ENCODE measurements at places on chromosomes 6 and 20.
A peak's percentile ranks its signal among the peaks of the same experiment; 100 is the strongest.

DNA sequence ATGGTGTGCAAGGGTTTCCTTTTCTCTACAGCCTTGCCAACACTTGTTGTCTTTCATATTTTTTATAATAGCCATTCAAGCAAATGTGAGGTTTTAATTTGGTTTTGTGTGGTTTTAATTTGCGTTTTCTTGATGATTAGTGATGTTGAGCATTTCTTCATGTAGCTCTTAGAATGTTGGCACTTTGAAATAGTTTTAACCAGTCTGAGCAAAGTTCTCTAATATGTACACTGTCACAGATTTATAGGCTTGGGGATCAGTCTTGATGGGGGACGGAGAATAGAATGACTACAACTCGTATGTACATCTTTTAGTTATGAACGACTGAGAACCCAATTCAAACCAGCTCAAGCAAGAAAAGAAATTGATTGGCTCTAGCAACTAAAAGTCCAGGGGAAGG lies 1003.1 kb downstream of the KIF16B start:
- no peak for DNase-seq

DNA sequence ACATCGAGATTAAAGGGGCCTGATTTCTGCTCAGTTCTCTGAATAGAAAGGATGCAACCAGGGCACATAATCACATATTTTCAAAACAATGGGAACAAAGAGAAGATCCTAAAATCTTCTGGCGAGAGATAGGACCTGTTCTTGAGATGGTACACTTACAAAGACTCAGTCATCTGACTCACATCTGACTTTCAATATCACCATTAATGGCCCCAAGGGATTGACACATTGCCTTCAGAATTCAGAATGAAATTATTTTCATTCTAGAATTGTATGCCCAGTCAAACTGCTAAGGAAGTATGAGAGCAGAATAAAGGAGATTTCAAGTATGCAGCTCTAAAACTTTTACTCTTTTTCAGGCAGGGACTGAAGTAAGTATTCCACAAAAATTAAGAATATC lies 240.7 kb upstream of the POU3F2 start:
- DNase-seq, result no peak

DNA sequence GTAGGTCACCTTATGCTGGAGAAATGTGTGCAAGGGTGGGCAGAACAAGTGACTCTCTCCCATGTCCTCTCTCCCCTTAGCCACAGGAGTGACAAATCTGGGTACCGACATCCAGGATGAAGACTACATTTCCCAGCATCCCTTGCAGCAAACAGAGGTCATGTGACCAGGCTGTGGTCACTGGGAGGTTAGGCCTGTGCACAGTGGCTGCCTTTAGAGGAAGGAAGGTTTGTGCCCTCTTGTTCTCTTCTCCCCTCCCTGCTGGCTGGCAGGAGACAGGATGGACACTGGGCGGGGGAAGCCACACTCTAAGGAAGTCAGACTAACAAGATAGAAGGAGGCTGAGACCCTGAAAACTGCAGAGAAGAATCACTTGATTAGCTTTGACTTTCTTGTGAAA lies 360.2 kb downstream of the PREX1 start:
- no peak for DNase-seq

DNA sequence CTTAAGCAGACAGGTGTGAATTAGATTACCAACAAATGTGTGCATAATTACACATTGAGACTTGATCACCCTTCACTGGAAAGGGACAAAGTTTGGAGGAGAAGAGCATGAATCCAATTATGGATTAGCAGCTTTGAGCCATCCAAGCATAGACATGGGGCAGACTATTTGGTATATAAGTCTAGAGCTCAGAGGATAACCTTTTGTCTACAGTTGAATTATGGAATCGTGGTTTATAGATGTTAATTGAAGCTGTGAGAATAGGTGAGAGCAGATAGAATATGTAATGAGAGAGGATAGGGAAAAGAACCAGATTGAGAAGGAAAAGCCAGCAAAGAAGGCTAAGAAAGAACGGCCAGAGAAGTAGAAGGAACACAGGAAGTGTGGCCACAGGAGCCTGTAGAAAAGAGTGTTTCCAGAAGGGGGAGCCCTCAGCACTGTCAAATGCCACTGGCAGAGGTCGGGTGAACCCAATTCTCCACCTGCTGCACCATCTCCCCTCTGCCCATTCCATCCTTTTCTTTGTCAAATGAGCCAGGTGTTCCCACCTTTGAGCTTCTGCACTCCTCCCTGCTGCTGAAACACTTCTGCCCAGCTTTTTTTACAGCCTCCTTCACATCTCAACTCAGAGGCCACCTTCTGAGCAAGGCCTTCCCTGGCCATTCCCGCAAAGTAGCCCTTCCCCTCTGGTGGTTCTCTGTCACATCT lies 7.3 kb downstream of the DNTTIP1 start:
- peak; percentile 22 for DNase-seq

GRCh38 chr6:107413966-107414645 lies 45.3 kb downstream of the PDSS2 start:
- no peak for DNase-seq

GRCh38 chr6:157220485-157220884 lies 102.8 kb downstream of the TMEM242 start:
- no peak for DNase-seq

GRCh38 chr20:10264166-10264558 lies 45.5 kb downstream of the SNAP25 start:
- no peak for DNase-seq

DNA sequence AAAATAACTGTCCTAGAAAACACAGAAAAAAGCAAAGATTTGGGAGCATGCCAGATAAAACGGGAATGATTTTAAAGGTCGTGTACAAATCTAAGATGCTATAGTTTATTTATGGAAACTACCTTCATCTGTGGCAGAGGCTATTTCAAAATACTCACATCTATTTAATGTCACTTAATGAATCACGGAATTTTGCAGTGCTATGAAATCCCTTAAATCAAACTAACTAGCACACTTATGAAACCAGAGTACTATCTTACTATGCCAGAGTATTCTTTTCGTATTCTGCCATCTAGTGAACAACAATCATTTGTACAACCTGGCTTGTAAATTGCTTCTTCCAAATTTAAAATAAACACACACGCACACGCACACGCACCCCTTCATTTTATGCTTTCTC lies 77.9 kb upstream of the BMP5 start:
- no peak for DNase-seq

GRCh38 chr20:11117808-11118528 lies 444.2 kb upstream of the JAG1 start:
- DNase-seq, result no peak

- DNase-seq, result no peak
These were observed 35.7 kb upstream of the RBL1 start for GRCh38 chr20:37131486-37131885.

GRCh38 chr20:44616604-44616964 lies 34.2 kb downstream of the PKIG start:
- no peak for DNase-seq

DNA sequence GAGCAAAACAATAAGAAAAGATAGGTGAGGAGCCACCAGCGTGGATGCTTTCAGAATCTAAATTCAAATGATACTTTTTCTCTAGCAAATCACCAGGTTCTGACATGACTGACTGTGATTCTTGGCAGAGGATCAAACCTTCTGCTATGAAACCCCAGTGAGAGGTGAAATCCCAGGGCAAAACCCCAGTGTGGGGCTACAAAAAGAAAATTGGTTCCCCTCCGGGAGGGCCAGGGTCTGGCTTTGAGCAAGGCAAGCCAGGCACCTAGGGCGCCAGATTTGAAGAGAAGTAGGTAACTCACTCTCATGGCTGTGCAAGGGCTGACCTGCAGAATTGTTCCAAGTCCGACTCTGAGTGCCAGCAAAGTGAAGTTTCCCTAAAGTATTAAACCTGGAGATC lies 20.2 kb upstream of the RALGAPA2 start:
- no peak for DNase-seq

- no peak for DNase-seq
These were observed at the start of gene TNXB for GRCh38 chr6:32109114-32109764. Gene TNXB, minus strand, starts transcription at chr6:32109338. Its CDS starts 11,140 bp downstream, at chr6:32098198.

DNA sequence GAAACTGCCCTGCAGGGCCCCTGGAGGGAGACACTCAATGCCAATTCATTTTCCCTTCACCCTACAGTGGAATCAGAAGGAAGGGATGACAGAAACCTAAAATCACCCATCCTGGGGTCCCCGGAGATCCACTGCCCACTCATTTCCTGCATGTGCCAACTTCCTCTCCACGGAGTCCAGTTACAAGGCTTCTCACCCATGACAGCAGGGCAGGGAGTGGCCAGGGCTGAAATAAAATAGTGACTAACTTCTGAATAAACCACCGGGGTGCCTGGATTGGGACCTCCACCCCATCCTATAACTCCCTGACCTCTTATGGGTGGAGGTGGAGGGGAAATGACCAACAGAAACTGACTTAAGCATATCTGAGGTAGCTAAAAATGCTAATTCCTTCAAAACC lies 362.3 kb downstream of the MAFB start:
- no peak for DNase-seq

DNA sequence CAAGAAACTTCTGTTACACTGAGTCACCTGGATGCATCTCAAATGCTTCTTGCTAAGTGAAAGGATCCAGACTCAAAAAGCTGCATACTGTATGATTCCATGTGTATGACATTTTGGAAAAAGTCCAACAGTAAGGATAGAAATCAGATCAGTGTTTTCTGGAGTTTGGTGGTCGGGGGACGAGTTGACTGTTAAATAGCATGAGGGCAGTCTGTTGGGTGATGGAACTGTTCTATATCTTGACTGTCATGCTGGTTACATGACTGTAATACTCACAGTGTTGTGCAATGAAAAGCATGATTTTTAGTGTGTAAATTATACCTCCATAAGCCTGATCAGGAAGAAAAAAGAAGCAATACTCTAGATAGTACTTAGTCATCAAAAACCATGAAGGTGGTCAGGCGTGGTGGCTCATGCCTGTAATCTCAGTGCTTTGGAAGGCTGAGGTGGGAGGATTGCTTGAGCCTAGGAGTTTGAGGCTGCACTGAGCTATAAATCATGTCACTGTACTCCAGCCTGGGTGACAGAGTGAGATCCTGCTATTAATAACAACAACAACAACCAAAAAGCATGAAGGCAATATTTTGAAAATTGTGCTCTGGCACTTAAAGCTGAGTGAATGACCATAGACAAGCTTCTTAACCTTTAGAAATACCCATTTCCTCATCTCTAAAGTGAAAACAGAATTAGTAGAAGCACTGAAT lies 30.5 kb upstream of the SASH1 start:
- DNase-seq, result no peak

- DNase-seq, result no peak
These were observed 109.3 kb downstream of the IPCEF1 start for GRCh38 chr6:154247119-154247861.

- no peak for DNase-seq
These were observed 729.0 kb downstream of the RFPL4B start for GRCh38 chr6:113076116-113076515.

- no peak for DNase-seq
These were observed 749.7 kb downstream of the MAFB start for GRCh38 chr20:39939241-39939865.

- no peak for DNase-seq
These were observed 149.9 kb upstream of the PHACTR1 start for GRCh38 chr6:12566618-12567123.

DNA sequence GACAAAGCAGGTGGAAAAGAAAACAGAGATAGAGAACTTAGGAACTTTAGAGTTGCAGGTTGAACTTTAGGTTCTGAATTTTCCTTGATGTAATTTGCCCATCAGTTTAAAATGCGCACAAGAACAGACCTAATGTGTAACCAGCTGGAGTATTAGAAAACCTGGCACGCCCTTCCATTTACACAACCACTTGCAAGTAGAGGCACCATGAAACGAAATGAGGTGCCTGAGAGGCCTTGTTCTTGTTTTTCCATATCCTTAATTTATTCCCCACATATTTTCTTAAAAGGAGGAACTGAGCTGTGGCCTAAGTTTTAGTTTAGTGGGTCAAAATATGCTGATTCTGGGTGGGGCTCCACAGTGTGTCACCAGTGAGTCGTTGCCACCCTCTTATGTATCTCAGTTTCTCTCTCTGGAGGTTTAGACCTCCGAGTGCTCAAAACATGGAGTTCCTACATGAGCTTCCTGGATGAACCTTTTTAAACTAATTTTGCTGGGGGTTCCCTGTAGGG lies 17.2 kb upstream of the IL22RA2 start:
- no peak for DNase-seq

GRCh38 chr6:4369616-4370015 lies 234.2 kb upstream of the ECI2 start:
- DNase-seq, result no peak

DNA sequence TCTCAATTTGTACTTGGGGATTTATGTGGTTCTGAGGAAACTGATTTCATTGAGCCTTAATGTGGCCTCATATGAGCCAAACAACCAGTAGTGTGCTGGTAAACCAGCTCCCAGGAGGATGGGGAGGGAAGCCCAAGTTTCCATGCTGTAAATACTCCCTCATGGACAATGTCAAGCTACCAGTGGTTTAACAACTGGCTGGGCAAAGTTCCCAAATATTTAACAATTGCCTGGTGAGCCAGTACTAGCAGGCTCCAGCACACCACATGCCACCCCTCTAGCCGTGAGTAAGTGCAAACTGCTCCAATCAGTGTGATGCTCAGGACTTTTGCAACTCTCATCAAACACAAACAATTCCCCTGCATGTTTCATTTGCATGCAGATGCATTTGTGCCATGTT lies 19.2 kb upstream of the CDKN1A start:
- DNase-seq, result no peak

- no peak for DNase-seq
These were observed 65.5 kb downstream of the PLCB4 start for GRCh38 chr20:9134346-9134745.

GRCh38 chr20:50113420-50114224 lies 672 bp upstream of the UBE2V1 start:
- DNase-seq, result no peak

DNA sequence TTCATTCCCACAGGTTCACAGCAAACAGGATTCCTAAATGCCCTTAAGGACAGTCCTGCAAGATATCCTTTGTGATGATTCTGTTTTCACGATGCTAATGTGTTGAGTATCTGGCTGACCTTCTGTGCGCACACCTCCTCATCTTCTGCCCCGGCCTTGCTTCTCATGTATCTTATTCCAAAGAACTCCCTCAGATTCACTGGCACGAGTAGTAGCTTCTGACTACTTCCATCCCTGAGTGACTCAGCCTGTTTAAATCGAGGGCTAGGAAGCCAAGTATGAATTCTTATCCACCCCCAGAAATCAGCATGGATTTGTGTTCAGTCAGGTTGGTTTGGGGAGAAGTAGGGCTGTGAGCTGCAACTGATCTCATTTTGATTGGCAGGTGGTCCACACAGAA lies 190.2 kb upstream of the SNX9 start:
- no peak for DNase-seq

- DNase-seq, result no peak
These were observed 247.9 kb downstream of the ZFAND3 start for GRCh38 chr6:38067263-38067980.

GRCh38 chr20:14260367-14260766 lies 77.0 kb downstream of the FLRT3 start:
- no peak for DNase-seq

All from NCI-H2107 (cell line).